ENCODE measurements at places on chromosomes 6 and 20.

DNA sequence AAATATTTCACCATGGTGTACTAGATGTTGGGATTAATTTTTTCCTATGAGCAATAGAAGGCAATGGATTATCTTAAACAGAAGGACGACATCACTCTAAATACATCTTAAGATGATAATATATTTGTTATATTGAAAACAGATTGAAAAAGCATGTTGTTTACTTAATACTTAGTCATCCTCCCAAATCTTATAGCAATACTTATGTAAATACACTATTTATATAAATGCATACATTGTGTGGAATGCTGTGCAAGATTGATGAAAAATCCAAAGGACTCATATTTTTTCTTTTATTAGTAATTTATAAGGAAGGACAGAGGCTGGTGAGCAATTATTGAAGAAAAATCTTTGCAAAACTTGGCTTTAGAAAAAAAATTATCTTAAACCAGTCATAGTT is 593.5 kb downstream of the MMUT start:
- DNase-seq, result no peak

DNA sequence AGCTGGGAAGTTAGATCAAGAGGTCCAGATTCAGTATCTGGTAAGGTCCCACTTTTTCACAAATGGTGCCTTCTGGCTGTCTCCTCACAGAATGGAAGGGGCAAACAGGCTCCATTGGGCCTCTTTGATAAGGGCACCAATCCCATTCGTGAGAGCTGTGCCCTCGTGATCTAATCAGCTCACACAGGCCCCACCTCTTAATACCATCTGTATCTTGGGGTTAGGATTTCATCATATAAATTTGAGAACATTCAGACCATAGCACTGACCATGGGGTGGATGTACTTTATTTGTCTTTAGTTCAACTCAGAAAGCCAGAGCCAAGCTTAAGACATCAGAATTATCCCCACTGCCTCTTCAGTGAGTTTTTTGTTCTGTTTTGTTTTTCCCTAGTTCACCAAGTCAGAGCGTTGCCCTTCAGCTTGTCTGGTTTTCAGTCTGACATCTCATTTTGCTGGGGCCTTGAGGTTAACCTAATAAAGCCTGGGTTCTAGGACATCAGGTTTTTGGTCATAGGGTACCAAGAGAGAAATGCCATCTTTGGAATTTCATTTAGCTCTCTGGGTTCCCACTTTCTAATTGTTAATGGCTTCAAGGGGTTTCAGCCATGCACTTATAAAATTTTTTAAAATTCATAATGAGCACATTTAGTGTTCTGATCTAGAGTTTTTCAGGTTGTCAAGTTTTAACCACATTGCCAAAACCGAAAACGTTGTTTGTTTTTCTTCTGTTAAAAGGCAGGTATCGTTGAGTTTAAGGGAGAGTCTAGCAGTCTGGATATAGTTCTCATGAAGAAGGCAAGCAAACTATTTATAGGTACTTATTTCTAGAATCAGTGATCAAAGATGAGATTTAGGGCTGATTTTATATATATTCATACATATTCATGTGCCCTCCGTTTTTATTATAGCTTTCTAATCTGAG is 19.0 kb downstream of the SENP6 start:
- no peak for DNase-seq

DNA sequence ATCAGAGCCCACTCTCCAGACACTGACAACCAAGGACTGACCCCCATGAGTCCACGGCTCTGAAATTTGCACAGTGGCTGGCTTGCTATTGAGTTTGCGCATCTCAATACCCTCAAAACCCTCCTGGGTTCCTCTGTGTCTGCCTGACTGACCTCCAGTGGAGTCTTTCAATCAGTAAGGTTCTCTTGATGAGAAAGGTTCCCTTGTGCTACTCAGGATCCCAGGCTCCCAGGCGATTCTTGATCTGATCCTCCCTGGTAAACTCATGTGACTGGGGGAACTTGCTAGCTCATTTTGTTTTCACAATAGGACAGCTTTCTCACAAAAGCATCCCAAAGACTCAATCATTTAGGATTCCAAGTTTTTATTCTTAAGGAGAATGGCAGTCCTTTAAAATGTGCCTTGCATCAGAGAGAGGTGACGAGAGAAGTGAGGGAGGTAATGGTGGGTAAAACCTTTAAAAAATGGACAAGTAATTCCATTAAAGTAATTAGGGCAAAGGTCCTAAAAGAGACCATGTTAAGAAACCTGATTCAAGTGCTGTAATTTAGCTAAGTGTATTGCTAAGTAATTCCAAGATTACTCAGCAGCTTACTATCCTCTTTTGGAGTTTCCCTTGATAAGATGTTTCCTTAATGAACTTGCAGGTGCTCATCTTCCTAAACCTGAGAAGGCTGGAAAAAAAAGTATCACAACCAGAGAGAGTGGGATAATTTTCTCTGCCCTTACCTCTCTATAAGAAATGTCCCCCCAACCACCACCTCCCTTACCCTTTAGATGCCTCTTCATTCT is 304.7 kb upstream of the SGK1 start:
- no peak for DNase-seq

DNA sequence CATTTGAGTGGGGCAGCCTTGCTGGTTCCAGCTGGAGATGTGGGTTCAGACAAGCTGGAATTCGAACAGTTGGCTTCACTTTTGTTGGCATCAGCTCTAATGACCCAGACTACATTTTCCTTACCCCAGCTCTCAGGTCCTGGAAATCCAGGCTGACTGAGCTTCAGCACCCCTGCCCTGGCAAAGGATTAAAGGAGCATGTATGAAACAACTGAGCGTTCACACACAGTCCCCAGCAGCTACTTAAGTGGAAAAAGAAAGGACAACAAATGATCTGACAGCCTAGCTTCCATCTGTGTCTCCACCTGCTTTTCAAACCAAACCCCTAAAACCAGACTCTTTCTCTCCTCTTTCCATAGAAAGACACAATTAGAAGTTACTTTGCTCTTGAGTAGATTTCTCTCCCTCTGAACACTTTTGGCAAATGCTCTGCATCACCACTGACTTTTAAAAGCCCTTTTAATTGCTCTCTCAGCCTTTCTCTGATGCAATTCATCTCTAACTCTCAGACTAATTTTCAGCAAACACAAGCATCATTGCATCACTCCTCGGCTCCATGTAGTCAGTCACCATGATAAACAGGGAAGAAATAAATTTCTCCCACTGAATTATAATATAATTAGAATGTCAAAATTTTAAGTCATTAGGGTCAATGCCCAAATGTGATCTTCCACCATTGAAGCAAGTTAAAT is 28.1 kb downstream of the ROS1 start:
- no peak for DNase-seq

DNA sequence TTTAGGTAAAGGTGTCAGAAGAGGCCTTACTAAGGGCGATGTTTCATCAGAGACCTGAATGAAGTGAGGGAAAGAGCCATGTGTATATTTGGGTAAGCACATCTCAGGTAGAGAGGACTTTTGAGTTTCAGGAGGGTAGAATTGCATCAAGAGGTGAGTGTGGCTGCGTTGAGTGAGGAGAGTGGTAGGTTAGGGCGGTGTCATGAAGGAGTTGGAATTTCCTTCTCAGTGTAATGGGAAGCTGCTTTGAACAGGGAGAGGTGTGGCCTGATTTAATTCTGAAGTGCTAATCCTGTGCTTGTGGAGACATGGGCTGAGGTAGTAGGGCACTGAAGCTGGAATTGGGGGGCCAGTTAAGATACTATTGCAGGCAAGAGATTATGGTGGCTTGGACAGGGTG is 53.9 kb downstream of the IGF2R start:
- no peak for DNase-seq

DNA sequence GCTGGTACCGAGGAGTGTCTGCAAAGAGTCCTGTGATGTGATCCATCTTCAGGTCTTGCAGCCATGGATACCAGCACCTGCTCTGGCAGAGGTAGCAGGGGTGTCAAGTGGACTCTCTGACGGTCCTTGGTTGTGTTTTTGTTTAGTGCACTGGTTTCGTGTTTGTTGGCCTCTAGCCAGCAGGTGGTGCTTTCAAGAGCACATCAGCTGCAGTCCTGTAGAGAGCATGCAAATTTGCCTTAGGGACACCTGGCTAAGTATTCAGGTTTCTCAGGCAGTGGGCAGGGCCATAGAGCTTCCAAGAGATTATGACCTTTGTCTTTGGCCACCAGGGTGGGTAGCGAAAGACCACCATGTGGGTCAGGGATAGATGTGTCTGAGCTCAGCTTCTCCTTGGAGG is 14.5 kb upstream of the RGS17 start:
- no peak for DNase-seq

GRCh38 chr20:50409495-50409894 is 100.7 kb upstream of the PTPN1 start:
- DNase-seq, result no peak

DNA sequence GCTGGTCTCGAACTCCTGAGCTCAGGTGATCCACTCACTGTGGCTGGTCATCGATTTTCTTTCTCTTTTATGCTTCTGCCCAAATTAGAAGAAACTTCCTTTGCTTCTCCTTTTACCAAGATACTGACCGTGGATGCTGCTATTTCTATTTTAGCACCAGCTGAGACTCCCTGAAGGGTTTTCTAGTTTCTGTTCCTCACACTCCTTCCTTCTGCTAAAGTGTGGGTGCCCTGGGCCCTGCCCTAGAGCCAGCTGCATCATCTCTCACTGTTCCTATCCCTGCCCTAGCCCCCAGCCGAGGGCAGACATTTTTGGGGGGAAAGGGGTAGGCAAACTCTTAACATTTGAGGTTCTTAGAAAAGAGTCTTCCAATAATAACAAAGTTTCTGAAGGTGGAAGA is 6.3 kb downstream of the SMOC2 start:
- no peak for DNase-seq

GRCh38 chr20:39571171-39571570 is 609.0 kb downstream of the DHX35 start:
- DNase-seq, result no peak

DNA sequence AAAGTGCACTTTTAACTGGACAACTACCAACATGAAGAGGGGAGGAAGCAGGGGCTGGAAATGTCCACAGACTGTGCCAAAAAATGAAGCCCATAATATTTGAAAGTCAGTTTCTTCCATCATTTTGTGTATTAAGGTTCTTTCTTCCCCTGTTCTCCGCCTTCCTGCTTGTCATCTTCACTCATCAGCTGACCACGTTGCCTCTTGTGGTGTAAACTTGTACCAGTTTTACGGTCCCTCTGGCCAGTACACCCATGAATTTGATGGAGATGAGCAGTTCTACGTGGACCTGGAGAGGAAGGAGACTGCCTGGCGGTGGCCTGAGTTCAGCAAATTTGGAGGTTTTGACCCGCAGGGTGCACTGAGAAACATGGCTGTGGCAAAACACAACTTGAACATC is 3.9 kb downstream of the HLA-DQA1 start:
- no peak for DNase-seq

DNA sequence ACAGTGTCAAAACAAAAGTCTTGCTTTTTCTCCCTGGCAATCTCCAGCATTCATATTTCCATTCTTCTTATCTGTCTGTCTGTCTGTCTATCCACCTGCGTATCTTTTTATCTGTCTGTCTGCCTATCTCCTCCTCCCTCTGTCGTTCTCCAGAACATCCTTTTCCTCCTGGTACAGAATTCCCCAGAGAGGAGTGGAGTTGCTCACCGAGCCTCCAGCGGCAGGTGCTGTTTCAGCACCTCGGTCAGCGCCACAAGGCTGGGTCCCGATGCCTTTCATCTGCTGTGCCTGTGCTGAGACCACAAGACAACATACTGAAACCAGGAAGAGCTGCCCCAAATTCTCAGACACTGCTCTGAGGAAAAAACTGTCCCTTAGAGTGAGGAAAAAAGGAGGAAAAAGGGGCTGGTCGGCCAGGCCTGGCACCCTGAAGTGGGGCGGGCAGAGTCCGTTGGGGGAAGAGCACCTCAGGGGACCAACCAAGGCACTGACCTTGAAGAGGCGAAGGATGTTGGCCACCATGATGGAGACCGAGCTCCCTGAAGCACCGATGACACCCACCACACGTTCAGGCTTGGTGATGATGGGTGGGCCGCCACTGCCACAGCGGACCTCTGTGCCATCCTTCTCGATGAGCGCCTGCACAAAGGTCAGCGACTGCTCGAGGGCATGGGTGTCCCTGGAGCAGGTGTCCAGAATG is 13.3 kb downstream of the GRM4 start:
- peak; percentile 85 for DNase-seq

DNA sequence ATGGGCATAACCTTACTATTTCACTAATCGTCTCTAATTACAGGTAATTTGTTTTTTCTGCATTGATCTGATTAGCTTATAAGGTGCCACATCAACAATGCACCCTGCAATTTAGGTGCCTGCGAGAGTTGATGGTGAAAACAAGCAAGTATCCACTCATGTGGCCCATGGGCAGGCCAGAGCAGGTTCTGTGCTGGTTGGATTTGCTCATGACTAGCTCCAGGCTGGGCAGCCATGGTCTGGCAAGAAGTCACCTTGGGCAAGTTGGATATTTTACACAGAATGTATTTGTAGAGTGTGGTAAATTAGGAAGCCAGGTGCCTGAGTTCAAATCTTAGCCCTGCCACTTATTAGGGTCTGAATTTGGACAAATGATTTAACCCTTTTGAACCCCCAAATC is 25.3 kb downstream of the RAB44 start:
- no peak for DNase-seq

DNA sequence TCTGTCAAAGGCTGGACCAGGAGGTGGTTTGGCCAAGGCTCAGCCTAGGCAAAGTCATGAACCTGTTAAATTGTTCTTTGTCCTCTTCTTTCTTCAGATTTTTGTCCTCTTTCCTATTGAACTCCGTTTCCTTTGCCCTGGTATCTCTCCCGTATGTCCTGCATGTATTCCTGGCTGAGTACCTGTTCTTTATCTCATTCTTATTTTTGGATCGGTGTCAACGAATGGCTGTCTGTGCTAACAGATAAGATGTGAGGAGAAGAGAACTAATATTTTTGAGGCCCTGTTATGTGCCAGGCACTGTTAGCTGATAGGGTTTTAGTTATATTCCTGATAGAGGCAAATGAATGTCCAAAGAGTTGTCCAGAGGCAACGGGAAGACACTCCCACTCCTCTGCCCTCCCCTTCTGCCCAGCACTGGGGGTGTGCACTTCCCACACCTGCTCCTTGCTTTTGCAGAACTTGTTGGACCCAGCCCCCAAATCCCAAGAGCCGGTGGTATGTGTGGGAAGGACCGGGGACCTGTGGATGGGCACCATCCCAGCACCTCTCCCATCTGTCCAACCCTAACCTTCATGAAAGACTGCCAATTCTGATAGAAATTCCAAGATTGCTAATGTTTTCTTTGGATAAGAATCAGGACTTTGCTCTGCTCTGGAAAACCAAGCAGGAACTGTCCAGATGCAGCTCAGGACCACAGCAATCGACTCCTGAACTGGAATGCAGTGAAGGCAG is 20.6 kb downstream of the MMP24OS start:
- DNase-seq, result no peak

Data from NCI-H526 treated with DMSO at 0.1 percent for 48 hours (cell line).